T1000 (cell line): ENCODE measurements at places on chromosomes 6 and 20.

DNA sequence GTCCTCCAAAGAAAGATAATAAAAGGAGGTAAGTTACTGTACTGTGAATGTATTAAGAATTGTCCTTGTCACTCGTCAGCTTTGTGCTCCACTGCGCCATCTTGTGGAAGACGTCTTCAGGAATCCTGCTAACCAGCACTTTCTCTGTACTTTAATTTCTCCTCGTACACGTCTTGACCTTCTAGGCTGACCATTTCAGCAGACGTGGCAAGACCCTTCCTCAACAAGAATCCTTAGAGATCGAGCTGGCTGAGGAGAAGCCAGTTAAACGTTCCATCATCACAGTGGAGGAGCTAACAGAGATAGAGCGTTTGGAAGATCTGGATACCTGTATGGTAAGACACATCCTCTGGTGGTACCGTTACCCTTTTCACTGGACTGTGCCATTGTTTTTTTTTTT is 95.5 kb upstream of the SCGN start:
- peak; percentile 22 for DNase-seq

DNA sequence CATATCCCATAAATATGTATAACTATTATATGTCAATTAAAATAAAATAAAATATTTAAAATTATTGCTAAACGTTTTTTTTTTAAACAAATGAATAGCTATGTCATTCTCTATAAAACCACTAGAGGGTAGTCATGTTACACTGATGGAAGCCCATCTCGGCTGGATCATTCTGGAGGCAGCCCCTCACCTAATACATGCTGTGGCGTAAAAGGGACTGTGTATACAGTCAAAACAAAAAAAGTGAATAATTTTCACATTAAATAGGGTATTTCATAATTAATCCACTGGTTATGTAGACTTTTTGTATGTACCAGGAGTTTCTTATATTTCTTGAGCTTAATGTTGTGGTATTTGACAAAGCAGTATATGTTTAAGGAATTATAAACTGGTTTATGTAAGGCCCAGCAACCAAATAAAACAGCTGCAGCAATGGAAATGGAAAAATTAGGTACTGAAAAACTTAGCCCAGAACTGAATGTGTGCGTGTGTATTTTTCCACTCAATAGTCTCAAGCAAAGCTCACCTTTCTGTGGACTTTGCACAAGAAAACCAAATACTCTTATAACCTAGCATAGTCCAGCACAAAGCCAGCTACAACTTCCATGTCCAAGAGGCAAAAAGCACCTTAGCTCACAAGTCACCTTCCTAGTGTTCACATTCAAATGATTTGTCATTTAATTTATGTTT is 81.7 kb downstream of the COL9A1 start:
- DNase-seq, result no peak

GRCh38 chr6:155221086-155221485 is 42.7 kb upstream of the CLDN20 start:
- DNase-seq, result no peak

GRCh38 chr6:161476711-161477110 is 202.8 kb upstream of the AGPAT4 start:
- DNase-seq, result no peak

GRCh38 chr6:146408583-146408982 is 135.1 kb upstream of the RAB32 start:
- DNase-seq, result no peak
